ENCODE measurements at places on chromosomes 2 and 18.

DNA sequence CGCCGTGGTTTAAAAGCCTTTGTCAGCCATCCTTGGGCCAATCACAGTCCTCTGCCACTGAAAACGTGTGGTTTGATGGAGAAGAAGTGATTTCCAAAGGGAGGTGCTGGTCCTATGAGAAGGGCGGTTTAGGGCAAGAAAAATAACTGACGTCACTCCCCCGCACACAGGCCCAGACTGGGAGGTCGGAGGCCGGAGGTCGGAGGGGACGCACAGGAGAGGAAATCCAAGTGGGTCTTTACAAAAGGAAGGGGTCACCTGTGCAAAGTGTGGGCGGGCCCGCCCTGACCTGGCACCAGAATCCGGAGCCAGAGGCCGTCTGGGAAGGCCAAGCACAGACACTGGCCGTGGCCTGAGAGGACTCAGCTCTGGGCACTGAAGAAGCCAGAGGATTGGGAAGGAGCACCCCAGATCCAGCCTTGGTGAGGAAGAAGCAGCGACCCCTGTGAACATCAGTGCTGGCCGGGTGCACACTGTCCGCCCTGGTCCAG is 18.0 kb upstream of the KCNG2 start:
- DNase-seq, result no peak

- no peak for DNase-seq
Observed at GRCh38 chr18:11752116-11752911, 63.2 kb downstream of the GNAL start.

- DNase-seq, result no peak
Observed at GRCh38 chr18:21131698-21132227, 20.1 kb upstream of the ROCK1 start.

DNA sequence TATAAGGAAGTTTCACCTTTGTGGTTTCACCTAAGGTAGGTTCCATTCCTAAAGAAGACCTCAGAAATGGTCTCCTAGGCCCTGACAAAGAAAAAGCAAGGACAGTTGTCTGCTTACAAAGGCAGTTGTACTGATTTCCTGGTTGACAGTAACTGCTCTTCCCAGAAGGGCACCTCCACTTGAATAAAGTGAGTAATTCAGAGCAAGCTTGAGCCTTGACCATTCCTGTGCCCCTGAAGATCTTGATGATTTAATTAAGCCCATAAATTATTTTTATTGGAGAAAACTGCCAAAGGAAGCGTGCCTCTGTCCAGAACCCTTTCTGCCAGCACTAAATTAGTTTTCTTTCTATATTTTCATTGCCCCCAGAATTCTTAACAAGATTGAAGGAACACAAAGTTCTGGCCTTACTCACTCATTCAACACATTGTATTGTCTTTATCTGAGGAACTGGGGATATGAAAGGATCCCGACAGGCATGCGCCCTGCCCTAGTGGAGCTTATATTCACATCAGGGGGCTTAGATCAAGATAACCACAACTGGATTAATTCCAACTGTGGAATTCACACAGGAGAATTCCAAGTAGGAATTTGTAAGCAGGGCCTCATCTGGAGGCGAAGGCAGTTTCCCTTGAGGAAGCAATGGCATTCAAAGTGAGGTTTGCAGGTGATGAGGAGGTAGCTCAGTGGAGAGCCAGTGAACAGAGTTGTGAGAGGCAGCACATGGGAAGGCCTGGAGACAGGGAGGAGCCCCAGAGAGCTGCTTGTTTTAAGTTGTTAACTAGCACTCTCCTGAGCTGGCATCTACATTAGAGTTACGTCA is 21.2 kb downstream of the PTRHD1 start:
- DNase-seq, result no peak

GRCh38 chr2:235511187-235511661 is 17.4 kb downstream of the AGAP1 start:
- peak; percentile 36 for DNase-seq

GRCh38 chr2:232458661-232459418 is 2.9 kb downstream of the ALPI start:
- DNase-seq, result no peak

DNA sequence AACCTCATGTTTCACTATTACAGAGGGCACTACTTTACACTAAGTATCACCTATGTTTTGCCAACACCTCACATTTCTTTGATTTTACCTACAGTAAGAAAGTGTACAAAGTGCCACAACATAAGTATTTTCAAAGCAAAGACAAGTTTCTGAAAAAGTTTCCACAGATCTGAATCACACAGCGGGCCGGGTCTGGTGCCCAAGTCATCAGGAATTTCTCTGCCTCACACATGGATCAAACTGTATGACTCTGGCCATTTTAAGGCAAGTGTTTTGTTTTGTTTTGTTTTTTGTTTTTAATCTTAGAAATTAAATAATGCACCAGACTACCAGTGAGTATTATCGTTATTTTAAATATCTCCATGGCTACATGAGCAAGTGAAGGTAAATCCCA is 73.4 kb downstream of the ZNF516 start:
- no peak for DNase-seq

DNA sequence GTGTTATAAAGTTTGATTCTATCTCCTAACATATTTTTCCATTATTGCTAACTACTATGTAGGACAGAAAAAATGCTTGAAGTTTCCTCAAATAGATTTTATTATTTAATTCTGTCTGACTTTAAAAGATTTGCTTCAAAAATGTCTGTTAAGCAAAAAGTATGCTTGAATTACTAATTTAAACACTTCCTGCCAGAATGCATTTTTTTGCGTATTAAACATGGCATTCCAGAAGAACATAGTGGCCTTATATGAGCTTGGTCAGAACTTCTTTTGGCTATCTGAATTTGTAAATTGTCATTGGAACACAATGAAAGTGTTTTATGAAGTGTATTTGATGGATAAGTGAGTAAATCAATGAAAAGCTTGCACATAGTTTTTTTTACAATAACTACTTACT is 37.8 kb downstream of the MBD5 start:
- DNase-seq, result no peak

- no peak for DNase-seq
Observed at GRCh38 chr2:3309496-3310355, 67.9 kb downstream of the EIPR1 start.

DNA sequence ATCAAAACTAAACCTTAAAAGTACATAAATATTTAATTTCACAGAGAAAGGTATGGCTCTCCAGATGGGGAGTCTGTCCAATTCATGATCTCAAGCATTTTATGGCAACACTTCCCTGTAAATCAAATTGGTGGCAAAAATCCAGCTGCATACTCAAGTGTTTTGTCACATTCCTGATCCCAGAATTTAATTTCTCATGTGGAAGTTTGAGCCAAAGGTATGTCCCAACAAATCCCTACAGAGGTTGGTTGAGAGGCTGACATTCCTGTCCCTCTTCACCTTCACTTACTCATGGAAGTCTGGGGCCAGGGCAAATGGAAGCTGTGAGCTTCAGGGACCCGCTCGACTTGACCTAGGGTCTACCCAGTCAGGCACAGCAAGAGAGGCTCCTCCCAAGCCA is 17.7 kb downstream of the KLF7 start:
- no peak for DNase-seq

GRCh38 chr2:96393989-96394761 is 58.6 kb downstream of the NCAPH start:
- no peak for DNase-seq

DNA sequence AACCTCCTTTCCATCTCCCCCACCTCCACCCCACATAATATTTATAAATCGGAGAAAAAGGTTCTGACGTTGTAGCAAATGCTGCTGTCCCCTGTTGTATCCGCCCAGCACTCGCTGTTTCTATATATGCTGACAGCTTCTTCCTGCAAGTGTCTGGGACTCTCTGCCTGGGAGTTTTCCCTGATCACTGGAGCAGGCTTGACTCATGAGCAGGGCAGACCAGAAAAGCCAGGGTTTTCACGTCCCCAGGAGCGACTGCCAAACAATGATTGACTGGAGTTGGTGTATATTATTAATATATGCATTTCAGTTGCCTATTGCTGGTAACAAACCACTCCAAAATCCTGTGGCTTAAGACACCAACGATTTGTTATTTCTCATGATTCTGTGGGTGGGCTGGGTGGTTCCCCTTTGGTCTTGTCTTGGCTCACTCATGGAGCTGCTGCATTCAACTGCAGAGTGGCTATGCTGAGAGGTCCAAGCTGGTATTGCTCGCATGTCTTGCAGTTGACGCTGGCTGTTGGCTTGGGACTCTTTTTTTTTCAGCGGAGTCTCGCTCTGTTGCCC is 21.2 kb upstream of the ASXL2 start:
- DNase-seq, result no peak

DNA sequence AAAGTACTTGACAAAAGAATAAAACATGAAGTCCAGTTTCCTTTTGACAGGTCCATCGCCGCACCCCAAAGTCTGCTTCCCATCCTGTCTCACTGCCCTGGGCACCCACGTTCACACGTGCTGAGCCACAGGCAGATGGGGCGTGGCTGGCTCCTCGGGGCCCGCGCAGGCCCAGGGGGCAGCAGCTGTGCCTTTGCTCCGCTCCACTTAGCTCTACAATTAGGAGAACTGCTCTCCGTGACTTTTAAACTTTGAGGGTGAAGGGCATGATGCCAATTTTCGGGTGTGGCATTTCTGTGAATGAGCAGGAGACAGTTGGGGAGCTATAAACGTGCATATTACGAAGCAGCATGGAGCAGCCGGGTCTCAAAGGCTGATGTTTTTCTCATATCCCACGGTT is 152.4 kb downstream of the TDRD15 start:
- no peak for DNase-seq

DNA sequence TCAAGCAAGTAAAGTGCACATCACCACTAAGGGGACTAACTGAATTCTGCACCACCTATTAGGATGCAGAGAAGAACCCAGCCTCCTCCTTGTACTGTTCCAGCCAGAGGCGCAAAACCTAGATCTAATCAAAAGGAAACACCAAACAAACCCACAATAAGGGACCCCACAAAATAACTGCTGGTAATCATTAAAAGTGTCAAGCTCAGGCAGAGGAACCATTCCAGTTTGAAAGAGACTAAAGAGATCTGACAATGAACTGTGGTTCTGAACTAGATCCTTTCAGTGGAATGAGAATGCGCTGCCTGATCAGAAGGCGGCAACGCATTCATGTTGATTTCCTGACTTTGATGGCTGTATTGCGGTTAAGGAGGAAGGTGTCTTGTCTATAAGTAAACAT is 16.8 kb downstream of the HDLBP start:
- no peak for DNase-seq

DNA sequence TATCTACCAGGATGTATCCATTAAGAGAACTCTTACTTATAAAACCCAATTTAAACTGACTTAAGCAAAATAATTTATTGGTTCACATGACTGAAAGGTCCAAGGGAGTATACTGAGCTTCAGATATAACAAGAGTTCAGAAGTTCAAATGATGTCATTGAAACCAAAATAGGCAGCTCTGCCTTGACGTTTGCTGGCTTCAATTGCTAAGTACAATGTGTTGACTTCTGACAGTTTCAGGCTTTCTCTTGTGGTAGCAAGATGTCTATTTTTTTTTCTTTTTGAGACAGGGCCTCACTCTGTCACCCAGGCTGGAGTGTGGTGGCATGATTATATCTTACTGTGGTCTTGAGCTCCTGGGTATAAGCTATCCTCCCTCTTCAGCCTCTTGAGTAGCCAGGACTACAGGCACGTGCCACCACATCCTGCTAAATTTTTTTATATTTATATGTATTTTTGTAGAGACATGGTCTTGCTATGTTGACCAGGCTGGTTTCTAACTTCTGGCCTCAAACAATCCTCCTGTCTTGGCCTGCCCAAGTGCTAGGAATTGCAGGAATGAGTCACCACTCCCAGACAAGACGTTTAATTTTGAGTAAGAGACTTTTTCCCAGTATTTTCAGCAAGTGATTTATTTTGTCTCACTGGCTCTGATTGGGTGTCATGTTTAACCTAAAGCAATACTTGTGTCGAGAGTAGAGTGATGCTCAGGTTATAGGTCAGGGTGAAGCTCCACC is 184.8 kb downstream of the NR4A2 start:
- no peak for DNase-seq

- no peak for DNase-seq
Observed at GRCh38 chr2:134288814-134289213, 34.9 kb downstream of the MGAT5 start.
